ENCODE measurements at places on chromosomes 2 and 18.

DNA sequence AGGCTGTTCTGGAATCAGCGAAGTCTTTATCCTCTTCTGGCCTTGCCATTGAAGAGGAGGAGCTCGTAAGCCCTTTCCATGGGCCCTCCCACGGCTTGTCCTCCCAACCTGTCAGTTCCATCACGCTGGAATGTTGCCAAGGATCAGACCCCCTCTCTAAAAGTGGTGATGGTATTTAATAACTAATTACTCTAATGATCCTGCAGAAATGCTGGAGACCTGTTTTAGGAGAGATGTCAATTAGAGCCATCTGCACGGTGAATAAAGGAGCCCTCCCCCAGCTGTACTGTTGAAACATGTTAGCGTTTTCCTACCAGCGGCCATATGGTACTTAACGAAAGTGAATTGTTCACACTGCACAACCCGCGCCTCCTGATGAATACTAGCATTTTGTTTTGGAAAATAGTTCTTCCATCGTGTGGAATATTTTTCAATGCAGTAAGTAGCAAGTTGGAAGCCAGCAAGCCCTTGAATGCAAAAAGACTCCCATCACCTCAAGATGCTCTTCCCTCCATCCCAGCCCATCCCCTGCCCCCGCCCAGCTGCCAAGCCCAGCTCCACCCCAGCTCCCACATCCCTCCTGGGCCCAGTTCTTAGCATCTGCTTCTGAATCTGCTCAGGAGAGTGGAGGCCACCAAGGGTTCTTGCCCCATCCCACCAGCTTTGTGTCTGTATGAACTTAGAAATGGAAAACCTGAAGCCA, 145.4 kb downstream of the KLHL29 start:
- DNase-seq = no peak

GRCh38 chr18:78822171-78822948, 157.3 kb upstream of the SALL3 start:
- DNase-seq = no peak

- no peak for DNase-seq
These were observed 32.3 kb downstream of the MAP3K2 start for GRCh38 chr2:127355407-127356008.

DNA sequence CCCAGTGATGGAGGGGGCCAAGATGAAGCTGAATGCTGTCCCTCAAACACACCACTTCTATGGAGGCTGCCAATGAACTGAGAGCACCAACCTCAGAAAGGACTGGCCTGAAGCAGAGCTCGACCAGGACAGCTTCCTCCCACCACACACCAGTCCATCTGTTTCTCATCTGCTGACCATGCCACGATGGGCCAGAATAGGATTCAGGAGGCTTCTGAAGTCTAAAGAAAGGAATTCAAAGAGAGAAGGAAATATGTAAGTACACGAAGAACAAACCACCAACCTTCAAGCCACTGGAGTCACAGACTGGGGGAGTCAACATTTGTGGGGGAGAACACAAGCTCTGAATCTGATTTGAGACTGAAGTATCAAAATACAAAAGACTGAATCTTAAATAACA, 157.6 kb upstream of the CCDC68 start:
- DNase-seq = no peak

DNA sequence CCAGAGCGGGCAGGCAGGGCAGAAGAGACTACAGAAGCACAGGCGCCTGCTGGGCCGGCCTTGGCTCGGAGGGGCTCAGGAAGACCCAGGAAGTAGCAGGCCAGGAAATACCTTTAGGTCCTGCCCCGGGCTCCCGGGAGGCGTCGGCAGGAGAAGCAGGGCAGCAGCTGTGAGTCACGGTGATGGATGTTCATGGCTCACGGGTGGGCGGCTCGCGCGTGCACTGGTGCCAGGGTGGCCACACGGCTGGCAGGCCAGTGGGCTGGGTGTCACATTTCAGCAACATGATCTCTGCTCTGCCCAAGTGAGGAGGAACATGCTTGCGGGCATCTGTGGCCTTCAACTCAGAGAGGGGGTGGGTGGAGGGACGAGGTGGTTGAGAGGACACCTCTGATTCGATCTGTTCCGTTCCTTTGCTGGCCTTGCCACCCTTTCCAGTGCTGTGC, 139.3 kb downstream of the KLHL29 start:
- no peak for DNase-seq

- no peak for DNase-seq
These were observed 115.2 kb downstream of the DIS3L2 start for GRCh38 chr2:232076736-232077135.

DNA sequence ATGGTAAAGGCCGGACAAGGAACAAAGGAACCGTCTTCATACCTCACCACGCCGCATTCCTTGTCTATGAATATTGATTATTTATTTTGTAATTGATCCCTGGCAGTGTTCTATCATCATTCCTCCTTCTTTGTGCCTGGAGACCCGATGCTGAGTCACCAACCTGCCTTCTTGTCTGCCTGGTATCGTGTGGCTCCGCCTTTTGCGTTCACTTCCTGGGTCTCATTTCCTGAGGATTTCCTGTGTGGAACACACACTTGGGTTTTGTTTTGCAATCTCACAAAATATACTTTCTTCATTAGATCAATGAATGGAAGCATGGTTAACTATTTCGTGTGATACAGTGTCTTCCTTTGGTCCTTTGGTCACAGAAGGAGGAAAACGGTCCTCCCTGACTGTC, 95.5 kb upstream of the SNTG2 start:
- no peak for DNase-seq

DNA sequence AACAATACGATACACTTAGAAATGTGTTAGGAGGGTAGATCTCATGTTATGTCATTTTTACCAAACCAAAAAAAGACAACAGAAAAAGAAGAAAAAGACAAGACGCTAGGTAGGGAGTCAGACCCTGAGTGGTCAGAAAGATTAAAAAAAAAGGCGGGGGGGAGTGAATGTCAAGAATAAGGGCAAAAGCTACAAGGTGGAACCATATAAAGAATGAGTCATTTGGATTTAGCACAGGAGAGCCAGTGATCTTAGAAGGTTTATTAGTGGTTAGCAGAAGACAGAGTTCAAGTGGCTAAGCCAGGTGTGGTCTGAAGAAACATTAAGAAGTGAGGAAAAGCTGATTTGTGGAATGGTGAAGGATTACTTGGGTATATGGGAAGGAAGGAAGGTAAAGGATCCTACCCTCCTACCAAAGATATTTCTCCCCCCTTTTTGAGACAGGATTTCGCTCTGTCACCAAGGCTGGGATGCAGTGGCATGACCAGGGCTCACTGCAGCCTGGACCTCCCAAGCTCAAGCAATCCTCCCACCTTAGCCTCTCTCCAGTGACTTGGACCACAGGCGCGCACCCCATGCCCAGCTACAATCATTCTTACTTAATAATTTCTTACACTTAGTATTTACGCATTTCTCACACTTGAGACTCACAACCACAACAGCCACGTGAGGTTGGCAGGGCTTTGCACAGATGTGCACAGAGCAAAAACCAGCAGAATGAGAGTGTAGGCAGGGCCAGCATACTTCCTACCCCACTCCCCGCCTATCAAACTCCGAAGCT, 2.6 kb downstream of the DSC2 start:
- DNase-seq = no peak

- no peak for DNase-seq
These were observed 31.2 kb downstream of the GLS start for GRCh38 chr2:190911813-190912212.

DNA sequence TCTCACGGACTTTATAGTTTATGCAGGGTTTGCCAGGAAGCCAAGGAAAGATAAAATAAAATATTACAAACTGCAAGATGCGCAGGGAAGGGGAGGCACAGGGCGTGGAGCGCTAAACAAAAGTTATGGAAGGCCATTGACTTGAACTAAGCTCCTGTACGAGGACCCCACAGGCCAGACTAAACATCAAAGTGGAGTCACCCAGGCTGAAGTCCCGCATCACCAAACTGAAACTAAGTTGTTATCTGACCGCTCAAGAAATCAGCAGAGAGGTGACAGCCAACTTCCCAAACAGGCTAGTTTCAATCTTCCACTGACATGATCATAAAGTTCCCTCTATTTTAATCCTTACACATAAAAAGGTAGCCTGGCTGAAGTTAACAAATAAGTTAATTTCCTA, 90.5 kb upstream of the YWHAQ start:
- no peak for DNase-seq

DNA sequence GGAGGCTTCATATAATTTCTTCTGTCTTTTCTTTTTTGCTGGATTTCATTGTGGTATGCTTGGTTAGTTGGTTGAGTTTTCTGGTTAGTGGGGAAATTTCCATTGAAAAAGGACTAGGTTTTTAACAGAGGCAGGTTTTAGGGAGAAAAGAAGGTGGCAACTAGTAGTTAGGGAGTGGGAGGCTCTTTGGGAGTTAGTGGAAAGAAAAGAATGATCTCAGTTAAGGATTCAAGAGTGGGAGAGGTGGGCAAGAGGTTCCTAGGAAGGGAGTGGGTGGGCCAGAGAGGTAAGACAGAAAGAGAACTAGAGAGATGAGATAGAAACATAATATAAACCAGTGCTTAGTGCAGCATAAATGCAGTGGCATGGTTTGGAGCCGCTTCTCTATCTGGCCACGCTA, 96.9 kb downstream of the SPTBN1 start:
- DNase-seq = no peak

GRCh38 chr2:39622860-39623259, 42.9 kb upstream of the TMEM178A start:
- no peak for DNase-seq

GRCh38 chr2:20674974-20675679, 8.2 kb downstream of the GDF7 start:
- DNase-seq = no peak

GRCh38 chr18:6376433-6377229, 38.1 kb downstream of the L3MBTL4 start:
- no peak for DNase-seq

DNA sequence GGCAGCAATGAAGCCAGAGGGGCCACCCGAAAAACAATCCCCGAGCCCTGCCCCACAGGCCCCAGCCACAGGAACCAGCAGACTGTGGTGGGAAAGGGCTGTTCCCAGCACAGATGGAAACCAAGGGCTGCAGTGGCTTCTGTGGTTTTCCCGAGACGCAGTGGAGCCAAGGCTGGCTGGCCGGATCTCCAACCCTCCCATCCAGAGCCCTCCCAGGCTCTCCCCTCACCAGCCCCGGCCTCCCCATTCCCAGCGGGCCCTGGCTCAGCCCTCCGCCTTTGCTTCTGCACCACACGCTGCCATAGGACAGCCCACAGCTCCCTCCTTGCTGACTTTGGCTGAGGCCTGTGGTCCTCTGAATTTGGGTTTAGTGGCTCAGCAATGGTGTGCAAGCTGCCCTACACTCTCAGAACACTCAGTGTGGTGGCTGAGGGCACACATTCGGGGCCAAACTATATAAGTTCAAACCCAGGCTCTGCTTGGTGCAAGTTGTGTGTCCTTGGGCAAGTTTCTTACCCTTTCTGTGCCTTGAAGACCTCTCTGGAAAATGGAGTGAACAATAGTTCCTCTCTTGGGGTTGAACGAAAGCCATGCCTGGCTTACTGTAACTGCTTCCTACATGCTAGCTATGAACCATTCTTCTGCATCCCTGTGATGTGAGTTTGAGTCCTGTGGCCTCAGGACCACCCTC, 200.1 kb downstream of the SMAD7 start:
- DNase-seq = no peak

GRCh38 chr2:55014962-55015939, 35.0 kb downstream of the RTN4 start:
- DNase-seq = no peak

DNA sequence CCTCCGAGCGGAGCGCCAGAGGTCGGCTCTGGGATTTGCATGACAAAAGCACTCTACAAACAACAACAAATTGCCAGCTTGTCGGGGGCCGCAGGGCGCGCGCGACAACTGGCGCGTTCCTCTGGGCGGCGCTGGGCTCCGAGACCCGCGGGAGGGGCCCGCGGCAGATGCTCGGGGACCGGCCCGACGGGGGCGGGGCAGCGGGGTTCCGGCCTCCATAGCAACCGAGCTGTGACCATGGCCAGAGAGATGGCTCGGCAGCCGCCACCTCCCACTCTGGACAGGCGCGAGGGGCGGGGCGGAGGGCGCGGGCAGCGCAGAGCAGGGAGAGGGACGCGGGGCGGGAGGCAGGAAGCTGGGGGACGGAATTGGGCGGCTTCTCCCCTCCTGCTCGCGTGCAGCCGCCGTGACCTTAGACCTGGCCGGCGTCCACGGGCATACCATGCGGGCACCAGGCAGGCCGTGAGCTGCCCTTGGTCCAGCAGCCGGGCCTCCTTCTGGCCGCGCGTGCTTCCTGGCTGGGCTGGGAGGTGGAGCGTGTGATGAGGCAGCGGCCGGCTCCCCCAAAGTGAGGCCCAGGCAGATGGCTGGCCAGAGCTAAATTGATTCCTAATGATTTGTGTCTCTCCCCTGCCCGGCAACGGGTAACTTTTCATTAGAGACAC, 171.5 kb downstream of the CELF4 start:
- peak; percentile 82 for DNase-seq

DNA sequence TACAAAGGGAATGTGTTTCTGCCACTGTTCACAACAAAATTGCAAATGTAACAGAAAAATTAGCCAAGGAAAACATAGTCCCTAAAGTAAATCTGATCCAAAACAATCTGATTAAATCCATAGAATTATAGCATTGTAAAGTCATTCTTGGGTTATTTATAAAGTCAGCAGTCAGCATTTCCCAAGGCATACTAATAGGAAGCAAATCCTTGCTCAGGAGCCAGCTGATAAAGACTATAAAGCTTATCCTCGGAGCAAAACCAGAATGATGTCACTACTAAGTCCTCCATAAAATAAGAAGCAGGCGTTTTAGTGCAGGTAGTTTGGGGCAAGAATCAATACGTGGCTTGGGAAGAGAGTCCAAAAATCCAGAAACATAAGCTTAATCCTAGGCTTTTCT, 67.3 kb upstream of the CSRNP3 start:
- DNase-seq = no peak

DNA sequence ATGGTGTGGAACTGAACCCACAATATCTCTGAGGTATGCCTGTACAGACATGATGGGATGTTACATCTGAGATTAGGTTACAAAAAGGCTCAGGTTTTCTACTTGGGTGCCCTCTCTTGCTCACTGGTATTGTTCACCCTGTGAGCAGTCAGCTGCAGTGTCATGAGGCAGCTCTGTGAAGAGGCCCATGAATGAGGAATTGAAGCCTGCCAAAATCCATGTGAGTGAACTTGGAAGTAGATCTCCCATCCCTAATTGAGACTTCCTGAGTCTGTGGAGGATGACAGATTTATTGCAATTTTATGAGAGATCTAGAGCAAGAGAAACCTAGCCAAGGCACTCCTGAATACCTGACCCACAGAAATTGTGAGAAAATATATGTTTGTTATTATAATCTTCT, 404.9 kb upstream of the ZEB2 start:
- DNase-seq = no peak

- DNase-seq = no peak
These were observed 38.7 kb downstream of the INPP4A start for GRCh38 chr2:98483257-98483861.

DNA sequence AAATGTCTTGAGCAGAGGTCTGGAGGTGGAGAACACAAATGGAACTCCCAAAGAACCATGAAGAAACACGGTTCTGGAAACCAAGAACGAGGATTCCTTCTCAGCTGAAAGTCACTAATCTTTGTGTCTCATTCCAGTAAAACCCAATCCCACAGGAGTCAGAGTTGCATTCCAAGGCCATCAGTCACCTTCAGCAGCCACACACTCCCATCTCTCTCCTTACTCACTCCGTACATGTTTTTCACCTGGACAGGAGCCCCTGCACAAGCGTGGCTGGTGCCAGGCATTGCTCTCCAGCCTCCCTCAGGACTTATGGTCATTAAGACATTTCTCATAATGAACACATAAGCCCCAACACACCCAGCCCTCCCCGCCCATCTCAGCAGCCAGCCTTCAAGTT, 175.4 kb upstream of the SIX2 start:
- no peak for DNase-seq
